Spinal cord (tissue), 10 donors: ENCODE measurements at places on chromosomes 13 and 19.
A peak's percentile ranks its signal among the peaks of the same experiment; 100 is the strongest.

DNA sequence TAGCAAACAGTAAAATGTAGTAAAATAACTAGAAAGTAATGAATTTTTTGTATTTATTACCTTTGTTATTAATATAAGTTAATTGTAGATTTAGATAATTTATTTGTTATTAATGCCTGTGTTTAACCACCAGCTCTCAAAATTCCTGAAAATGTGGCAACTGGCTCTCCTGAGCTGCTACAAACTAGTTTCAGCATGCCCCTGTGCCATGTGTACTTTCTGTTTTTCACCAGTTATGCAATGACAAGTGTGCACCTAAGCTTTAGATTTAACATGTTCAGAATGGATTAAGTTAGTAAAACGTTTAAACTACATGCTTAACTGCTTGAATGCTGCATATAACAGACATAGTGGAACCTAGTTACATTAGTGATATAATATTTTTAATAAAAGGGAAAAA is 88.1 kb downstream of the POSTN start:
- DNase-seq: no peak

DNA sequence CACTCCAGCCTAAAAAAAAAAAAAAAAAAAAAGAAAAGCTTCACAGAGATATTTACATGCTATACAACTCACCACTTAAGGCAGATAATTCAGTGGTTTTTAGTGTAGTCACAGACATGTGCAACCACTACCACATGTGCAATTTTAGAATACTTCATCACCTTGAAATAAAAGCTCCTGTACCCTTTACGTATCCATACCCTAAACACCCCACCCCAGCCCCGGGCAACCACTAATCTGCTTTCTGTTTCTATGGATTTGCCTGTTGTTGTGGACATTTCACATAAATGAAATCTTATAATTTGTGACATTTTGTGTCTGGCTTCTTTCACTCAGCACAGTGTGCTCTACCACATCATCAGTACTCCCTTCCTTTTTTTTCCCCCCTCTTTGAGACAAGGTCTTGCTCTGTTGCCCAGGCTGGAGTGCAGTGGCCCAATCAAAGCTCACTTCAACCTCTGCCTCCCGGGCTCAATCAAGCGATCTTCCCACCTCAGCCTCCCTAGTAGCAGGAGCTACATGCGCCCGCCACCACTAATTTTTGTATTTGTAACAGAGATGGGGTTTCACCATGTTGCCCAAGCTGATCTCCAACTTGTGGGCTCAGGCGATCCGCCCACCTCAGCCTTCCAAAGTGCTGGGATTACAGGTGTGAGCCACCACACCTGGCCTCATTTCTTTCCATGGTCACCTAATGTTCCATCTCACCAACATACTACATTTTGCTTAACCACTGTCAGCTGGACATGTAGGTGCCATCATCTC is 4.0 kb downstream of the DDX39A start:
- DNase-seq: no peak

DNA sequence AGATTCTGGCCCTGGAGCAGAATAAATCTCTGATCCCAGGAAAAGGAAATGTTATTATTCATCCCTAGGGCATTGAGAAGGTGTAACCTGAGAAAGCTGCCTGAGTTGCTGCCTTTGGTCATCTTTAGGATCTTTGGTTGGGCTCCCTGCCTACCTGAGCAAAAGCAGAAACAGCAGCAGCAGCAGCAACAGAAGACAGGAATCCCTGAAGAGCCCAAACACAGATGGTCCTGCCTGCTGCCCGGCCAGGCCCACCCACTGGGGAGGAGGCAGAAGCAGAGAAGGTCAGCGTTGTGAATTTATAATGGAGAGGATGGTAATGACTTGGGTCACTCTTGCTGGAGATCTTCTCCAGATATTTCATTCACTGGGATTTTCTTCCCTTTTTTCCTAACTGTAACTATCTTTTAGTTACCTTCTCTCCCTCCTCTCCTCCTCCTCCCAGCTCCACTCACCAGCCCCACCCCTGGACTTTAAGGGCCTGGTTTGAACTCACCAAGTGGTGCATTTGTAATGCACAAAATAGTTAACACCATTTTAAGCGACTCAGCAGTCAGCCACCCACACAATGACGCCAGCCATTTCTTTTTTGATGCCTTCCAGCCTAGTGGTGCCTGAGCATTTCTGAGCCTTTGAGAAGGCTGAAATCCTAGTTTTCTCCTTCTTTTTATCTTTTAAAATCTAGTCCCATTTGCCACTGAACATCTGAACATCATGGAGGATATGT is 91.7 kb downstream of the HSPH1 start:
- no peak for DNase-seq

DNA sequence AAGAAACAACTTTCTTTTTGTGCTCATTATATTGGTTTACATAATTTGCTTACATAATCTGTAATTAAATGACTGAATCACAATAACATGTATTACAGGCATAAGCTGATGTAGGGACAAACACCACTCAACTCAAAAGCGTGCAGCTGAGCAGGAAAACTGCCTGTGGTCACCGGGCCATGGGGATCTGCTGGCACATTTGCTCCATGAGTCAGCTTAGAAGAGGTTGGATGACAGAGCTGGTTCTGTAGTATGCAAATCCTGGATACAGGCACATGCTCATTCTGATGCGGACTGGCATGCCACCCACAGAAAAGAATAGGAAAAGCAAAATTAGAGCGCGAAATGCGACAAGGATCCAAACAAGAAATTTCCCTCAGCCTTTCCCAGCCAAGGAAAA is 128.6 kb downstream of the USP12 start:
- peak; percentile 78 for DNase-seq

GRCh38 chr19:48945817-48946216 is 8.9 kb upstream of the BAX start:
- DNase-seq: no peak

DNA sequence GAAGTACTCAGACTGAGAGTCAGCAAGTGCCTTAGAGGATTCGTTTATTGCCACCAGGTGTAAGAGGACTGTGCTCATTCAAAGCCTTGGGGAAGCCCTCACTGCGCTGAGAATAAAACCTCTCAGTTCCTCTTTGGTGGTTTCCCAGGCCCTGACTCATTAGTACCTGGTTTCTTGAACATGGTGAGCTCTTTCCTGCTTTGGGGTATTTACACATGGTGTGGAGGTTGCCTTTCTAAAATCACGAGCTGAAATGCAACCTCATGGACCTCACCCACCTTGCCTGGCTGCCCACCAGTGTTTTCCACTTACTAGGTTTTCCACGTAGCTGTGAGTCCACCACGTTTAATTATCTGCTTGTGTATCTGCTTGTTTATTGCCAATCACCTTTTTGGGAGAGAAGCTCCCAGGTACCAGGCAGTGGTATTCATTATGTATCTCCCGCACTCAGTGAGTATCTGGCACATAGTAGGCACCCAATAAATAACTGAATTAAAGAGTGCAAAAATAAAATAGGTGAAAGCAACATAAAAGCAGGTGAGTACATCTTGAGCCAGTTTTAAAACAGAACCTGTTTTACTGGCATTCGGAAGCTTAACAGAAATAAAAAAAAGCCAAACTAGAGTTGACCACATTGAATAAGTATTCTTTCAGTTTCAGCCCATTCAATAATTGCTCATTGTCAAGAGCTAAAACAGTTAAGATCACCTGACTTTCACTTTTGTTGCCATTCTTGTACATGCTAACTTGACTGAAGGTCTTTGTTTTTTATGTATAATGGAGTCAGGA is 533.0 kb downstream of the MYO16 start:
- DNase-seq: no peak

DNA sequence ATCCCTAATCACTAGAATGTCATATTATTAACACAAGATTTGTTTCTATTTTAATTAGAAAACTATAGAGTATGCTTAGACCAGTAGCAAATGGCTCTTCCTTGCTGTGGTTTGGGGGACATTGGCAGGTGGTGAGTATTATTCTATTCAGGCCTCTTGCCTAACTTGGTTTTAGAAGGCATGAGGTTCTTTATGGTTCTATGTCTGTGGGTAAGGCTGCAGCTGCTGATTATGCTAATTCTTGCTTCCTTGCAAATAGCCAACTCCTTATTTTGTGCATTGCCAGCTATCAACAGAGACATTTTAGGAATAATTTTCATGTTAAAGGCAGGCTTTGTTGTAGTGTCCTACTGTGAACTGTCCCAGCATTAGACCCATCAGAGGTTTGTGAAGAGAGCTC is 1344.9 kb downstream of the UQCRFS1 start:
- DNase-seq: no peak

- no peak for DNase-seq
Measured at GRCh38 chr19:10074153-10074552, 12.0 kb upstream of the SHFL start.

GRCh38 chr13:51551416-51551815 is 32.8 kb upstream of the WDFY2 start:
- DNase-seq: no peak

GRCh38 chr13:70844391-70845108 is 736.3 kb upstream of the KLHL1 start:
- no peak for DNase-seq

GRCh38 chr13:25827831-25828465 is 223.9 kb downstream of the SHISA2 start:
- DNase-seq: no peak

GRCh38 chr13:25171517-25172302 is at the start of gene AMER2:
AMER2 (minus strand) TSS chr13:25172288; CDS start chr13:25171619, 669 bp downstream.
- DNase-seq: peak; percentile 84

DNA sequence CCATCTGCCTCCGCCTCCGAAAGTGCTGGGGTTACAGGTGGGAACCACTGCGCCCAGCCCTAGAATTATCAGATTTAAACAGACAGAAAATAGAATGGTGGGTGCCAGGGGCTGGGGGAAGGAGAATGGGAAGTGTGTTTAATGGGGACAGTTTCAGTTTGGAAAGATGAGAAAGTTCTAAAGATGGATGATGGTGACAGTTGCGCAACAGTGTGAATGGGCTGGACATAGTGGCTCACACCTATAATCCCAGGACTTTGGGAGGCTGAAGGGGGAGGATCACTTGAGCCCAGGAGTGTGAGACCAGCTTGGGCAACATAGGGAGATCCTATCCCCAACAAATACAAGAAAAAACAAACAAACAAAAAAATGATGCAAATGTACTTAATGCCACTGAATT is 15.9 kb downstream of the KANK2 start:
- no peak for DNase-seq

DNA sequence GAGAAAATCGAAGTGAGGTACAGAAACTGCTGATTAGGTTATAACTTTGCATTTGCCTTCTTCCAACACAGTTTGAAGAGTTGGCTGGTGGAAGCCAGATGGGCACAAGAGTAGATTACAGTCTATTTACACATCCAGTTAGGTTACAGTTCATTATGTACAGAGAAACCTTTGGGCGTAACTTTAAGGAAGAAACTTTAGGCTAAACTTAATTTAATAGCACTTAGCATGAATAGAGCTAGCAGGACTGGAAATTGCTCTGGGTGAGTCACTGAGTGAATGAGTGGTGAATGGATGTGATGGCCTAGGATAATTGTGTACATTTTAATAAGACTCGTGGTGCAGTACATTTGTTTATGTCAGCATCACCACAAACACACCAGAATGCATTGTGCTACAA is 62.9 kb upstream of the KLHL1 start:
- DNase-seq: no peak

GRCh38 chr13:101628900-101629299 is 176.4 kb downstream of the ITGBL1 start:
- no peak for DNase-seq

DNA sequence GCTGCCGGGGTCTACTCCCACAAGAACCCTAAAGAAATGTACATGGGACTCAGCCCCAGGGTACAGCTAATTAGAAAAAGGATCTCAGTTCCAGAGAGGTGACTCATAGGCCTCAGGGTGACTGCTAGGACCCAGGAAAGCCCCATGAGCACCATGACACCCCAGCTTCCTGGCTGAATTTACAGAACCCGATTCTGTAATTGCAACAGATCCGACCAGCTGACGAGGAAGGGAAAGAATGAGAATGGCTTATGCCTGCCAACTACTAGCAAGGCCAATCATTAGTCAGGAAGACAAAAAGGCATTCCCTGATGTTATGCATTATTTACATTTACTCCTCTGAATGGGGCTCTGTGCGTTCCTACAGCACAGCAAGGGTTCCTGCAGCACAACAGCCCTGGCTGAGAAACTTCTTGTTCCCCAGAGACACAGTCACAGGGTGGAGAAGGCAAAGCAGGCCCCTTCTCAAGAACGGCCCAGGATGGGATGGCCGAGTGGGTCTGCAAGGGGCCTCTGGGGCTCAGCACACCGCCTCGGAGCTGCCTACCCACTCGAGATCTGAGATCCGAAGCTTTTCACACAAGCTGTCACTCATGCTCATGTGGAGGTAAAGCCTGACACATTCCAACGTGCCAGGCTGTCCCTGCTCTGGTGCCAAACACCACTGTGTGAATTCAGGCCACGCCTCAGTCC is 27.2 kb downstream of the PBX4 start:
- no peak for DNase-seq

DNA sequence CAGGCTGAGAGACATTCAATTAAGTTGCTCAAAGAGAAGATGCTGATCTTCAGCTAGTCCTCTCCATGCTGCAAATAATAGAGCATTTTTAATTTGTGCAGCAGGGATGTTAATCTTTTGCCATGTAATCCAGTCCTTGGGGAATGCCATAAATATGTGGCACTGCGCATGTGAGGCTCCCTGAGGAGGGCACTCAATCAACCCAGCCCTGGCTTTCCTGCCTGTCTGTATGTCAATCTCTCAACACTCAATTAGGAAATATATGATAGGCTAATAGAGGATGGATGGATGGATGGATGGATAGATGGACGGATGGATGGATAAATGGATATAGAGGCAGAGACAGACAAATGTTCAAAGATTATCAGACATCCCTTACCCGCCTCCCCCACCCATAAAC is 31.6 kb upstream of the POP4 start:
- no peak for DNase-seq

- DNase-seq: no peak
Measured at GRCh38 chr19:31177246-31177645, 172.0 kb downstream of the TSHZ3 start.

DNA sequence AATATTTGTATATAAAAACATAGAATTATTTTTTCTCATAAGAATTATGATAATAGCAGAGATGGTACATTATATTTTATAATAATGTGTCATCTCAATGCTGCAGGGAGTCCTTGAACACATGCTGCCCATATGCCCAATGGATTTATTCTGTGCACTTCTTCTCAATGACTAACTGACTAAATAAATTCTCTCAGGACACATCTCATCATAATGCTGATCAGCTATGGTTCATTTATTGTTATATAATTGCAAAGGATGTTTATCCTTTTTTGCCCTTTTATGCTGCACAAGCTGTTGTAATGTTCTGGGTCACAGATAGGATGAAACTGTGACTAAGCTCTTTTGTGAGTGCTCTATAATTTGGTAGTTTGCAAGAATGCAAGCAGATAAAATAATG is 1273.3 kb upstream of the ATXN8OS start:
- DNase-seq: peak; percentile 57

DNA sequence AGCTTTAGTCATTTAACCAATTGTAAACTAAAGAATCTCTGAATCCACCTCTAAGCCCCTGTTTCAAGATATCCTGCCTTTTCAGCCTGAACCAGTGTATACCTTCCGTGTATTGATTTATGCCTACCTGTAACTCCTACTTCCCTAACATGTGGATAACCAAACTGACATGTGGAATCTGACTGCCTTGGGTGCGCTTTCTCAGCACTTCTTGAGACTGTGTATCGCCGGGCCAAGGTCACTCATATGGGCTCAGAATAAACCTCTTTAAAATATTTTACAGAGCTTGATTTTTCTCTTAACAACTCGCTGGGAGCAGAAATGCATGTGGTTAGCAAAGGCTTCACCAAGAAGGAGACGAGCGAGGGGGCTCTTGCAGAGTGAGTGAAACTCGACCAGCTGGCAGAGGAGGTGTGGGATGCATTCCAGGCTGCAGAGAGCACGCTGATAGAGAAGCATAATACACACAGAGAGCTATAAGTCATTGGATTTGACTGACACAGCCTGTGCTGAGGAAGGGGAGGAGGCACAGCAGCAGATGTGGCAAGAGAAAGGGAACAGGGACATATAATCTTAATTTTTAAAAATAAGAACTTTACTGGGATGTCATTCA is 268.2 kb upstream of the MAB21L1 start:
- no peak for DNase-seq
